ENCODE measurements at places on chromosomes 2 and 18.

DNA sequence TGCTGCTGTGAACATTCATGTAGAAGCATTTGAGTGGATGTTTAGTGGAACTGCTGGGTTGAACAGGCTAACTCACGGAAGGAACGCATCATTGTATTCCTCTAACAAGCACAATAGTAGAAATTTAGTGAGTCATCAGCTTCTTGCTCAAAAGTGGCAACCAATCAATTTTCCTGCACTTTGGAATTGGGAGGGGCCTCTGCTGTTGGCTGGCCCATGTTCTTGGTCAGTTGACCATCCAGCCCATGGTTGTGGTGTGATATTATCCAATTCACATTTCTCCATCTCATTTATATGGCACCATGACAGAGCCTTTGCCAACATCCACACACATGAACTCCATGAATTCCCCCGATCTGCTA is 95.0 kb downstream of the TNFRSF11A start:
- DNase-seq: peak; percentile 85

DNA sequence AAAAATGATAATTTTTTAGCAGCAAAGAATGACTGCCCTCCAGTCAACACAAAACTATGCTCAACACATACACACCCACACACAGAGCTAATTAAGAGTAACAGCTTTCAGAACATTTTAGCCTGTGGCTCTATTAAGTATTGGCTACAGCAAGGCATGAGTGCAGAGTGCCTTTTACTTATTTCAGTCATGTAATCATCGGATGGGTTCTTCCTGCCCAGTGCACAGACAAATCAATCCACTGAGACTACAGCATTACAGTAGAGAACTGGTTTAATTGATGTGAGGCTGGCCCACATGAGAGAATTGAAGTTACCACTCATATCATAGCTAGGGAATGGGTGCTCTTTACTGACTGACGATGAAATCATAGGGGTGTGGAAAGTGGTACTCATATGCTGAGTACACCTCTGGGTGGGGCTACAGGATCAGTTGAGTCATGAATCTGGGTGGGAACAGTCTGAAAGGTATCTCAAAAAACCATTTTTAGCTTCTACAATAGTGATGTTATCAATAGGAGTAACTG is 241.0 kb downstream of the FSIP2 start:
- DNase-seq: peak; percentile 5

- no peak for DNase-seq
Observed at GRCh38 chr2:215479121-215479520, 43.3 kb upstream of the FN1 start.

GRCh38 chr2:45786836-45787357 is 135.4 kb downstream of the PRKCE start:
- no peak for DNase-seq

- peak; percentile 26 for DNase-seq
Observed at GRCh38 chr2:134246154-134246874, 7.6 kb upstream of the MGAT5 start.

GRCh38 chr18:62370366-62370765 is 45.3 kb downstream of the TNFRSF11A start:
- DNase-seq: no peak

- no peak for DNase-seq
Observed at GRCh38 chr2:221500501-221501209, 71.4 kb downstream of the EPHA4 start.

GRCh38 chr2:70340761-70341476 is 39.1 kb upstream of the FAM136A start:
- DNase-seq: peak; percentile 62

DNA sequence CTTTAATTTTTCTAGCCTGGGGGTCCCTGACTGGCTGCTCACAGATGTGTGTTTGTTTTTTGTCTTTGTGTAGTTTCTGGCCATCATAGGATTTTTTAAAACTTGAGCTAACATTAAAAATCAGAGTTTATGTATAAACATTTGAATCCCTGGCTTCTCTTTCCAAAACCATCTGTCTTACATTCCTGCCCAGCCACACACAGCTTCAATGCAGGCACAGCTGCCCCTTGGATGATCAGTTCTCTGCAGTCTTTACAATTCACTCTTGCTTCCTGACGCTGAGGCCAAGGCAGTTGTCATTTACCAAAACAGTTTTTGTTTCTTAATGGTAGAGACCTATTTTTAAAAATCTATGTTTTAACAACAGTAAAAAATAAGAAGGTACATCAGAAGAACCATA is 169.2 kb upstream of the LRRTM1 start:
- DNase-seq: no peak

- DNase-seq: peak; percentile 75
Observed at GRCh38 chr2:42047488-42048298, at the start of gene PKDCC. Gene PKDCC, plus strand, starts transcription at chr2:42048021. Its CDS starts 179 bp downstream, at chr2:42048200.

DNA sequence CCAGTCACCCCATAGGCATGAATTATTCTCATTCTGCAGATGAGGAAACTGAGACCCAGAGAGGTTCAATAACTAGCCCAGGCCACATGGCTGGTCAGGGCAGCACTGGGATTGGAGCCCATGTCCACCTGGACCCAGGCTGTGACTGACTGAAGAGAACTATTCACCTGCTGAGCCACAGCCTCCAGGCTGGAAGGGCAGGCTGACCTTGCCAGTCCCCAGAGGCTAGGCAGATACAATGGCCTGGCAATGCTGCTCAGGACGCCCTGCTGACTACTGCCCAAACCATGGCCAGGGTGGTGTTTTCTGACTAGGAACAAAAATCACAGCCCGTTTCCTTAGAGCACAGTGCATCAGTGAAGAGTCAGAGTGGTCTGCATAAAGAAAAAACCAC is 36.8 kb downstream of the HS6ST1 start:
- DNase-seq: no peak

- peak; percentile 78 for DNase-seq
Observed at GRCh38 chr18:48979944-48980890, 29.5 kb upstream of the SMAD7 start.

GRCh38 chr2:240134466-240134865 is 1.6 kb downstream of the COPS9 start:
- DNase-seq: no peak

DNA sequence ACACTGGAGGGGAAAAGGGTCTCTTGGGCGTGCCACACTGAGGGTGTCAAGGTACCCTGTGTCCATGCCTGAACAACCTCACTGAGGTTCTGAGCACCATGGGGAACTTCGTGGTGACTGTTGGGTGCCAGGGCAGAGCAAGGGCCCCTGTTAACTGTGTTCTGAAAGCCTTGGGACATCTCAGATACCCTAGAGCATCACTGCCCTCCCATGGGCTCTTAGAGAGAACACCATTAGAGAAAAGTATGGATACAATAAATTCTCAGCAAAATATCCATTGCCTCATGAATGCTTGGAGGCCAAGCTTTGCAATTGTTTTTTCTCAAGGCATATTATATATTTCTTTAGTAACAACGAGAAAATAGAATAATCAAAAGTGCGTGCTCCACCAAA is 488.5 kb upstream of the NRP2 start:
- DNase-seq: no peak

DNA sequence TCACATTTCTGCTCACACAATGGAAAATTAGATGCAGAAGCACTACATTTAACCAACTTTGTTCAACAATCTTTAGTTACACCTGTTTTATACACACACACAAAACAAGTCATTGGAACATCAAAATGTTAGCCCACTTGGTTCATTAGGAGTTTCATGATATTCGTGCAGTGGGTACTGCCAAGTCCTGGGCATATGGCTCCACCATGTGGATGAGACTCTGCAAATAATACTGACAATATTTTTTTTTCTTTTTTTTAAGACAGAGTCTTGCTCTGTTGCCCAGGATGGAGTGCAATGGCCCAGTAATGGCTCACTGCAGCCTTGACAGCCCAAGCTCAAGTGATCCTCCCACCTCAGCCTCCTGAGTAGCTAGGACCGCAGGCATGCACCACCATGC is 34.5 kb upstream of the GRB14 start:
- DNase-seq: no peak
